Stimulated activated CD8-positive, alpha-beta memory T cell treated with anti-CD3 and anti-CD28 coated beads, Interleukin-7, amount 100 ng/mL, for 1 hour (primary cell): ENCODE measurements at places on chromosomes 4 and X.

DNA sequence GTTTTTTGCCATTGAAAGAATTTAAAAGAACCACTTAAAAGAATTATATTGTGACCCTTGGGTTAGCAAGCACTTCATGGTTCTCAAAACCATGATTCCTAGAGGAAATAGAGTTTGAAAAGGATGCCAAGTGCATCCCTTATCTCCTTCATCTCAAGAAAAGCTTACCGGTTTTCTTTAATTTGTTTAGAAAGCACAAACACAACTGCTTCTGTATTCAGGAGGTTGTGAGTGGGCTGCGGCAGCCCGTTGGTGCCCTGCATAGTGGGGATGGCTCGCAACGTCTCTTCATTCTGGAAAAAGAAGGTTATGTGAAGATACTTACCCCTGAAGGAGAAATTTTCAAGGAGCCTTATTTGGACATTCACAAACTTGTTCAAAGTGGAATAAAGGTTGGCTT lies 13.5 kb downstream of the HHIP start:
- DNase-seq, result no peak

GRCh38 chr4:84028340-84028739 lies 470.8 kb downstream of the NKX6-1 start:
- no peak for DNase-seq

- no peak for DNase-seq
Observed at GRCh38 chr4:187618701-187619281, 376.8 kb upstream of the ZFP42 start.

DNA sequence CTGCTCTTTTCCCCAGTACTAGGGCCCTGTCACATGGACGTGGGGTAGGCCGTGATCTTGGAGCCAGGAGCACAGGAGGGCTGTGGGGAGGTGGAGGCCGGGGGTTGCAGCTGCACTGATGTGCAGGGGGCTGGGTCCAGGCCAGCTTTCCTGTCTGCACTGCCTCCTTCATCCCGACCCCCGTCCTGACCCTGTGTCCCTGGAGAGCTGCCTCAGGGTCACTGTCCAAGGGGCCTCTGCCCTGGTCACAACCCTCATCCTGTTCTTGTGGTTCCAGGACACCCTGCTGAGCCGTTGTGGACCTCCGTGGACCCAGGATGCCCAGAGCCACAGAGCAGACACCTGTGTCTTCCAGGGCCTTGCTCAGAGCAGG lies 91.7 kb upstream of the ADRA2C start:
- no peak for DNase-seq

DNA sequence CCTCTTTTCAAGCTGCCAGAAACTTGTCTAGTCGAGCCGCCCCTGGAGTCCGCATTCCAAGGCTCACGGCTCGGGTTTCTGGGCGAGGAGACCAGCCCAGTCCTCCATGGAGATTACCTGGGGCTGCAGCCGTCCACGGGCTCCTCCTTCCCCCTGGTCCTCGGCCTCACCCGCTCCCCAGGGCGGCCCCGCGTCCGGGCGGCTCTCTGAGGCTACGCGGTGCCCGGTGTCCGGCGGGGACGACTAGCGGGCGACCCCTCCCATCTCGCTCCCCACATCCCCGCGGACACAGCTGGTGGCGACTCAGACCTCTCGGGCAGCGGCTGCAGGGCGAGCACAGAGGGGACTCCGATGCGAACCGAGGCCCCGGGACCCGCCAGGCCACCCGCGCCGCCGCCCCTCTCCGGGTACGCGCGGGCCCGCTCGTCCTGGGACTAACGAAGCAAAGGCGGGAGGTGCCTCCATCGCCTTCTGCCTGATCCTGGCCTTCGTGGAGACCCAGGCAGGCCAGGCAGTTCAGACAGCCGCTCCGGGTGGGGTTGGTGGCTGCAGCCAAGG lies 159.4 kb downstream of the TRAM1L1 start:
- no peak for DNase-seq
